ENCODE measurements at places on chromosomes 6 and 20.

DNA sequence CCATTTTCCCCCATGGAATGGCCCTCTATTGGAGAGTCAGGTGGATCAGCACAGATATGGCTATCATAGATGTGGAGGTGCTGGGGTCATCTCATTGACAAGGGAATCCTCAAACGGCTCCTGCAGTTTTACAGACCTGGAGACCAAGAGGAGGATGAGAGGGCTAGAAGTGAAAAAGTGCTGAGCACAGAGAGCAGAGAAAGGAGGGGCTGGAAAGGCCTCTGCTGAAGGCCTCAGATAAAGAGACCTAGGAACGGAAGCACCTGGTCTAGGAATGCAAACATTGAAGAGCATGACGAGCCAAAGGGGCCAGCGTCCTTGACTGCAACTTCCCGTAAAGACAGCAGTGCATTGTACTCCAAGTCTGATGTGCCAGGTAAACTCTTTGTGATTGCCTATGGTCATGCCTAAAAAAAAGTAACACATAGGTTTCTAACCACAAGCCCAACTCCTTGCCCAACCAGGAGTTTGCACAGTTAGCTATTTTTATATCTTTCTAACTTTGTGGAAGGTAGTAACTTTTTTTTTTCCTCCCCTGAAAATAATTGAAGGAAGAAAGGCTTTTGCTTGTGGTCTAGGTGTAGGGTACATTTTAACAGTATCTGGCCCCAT, 15.2 kb downstream of the RSPH4A start:
- DNase-seq, result no peak

DNA sequence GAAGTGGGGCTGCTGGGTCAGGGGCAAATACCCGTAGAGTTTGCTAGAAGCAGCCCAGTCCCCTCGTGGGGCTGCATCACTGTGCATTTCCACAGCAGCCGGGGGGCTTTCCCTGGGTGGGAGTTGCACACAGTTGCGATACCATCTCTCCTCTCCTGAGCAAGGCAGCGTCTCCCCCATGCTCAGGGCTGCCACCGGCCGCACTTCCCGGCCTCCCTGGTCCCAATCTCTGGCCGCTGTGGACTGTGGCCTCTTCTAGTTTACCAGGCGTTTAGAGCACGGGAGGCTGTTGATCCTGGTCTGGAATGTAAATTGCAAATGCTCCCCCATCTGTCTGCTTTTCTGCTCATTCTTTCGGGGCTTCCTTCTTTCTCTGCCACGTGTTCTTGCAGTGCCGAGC, 31.1 kb downstream of the OSBPL2 start:
- no peak for DNase-seq

DNA sequence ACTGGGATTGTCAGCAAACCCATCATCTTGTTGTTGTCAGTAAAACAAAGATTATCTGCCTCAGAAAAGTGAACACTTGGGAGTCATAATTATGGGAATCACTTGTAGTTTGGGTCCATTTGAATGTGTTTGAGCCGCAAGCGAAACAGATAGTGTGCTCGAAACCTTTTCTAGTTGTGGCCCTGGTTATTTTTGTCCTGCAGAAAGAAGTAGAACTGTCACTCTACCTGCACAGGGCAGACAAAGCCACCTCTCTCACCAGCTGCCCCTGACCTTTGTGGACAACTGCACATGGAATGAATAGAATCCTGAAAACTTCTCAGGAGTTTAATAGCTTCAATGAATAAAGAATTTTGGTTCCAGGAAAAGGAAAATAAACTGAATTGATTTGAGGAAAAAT, 156.1 kb upstream of the CHD6 start:
- no peak for DNase-seq

DNA sequence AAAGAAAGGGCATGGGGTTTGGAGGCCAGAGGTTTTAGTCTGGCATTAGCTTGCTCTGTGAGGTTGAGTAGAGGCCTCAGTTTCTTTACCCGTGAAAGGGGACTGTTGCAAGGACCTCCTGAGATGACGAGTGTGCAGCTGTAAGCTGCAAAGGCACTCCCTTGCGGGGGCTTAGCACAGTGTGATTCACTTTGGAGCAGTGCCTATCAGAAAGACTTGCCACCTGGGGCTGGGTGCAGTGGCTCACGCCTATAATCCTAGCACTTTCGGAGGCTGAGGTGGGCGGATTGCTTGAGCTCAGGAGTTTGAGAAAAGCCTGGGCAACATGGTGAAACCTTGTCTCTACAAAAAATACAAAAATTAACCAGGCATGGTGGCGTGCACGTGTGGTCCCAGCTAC, 7.5 kb upstream of the BAK1 start:
- no peak for DNase-seq

DNA sequence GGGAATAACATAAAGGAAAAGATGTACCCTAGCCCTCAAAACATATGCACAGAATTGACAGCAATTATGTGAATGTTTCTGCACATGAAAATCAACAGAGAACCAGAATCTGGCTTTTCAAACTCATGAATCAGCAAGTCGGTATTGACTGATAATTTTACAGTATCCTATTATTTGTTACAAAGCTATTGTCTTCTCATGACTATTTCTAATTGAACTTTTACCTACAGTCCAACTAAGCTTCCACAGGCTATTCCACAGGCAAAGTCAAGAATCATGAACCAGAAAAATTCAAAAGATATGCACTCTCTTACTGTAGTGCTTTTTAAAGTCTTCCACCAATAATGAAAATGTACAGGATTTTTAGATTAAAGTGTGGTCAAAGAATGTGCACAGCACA, 49.1 kb upstream of the DST start:
- DNase-seq, result no peak

DNA sequence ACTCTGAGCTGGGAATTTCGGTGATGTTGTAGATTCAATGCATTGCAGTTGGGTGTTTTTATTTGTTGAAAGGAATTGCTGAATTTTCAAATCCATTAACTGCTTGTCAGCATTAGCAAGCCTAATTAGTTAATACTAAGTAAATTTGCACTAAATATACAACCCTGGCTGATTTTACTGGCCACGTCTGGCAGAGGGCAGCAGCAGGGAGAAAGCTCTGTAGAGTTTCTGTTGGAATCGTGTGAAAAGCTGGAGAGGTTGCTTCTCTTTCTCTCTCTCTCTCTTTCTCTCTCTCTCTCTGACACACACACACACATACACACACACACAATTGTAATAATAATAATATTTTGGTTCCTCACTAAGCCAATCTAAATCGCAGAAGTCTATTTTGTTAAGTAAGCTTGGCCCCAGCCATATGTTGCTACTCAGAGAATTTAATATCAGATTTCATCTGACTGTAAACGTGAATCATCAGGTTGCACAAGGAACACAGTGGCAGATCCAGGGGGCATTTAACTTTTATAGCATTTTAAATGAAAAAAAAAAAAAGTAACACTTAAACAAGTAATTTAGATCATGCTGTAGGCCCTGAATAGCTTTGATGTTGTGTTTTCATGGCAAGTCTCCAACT, 289.5 kb downstream of the ESR1 start:
- no peak for DNase-seq

- no peak for DNase-seq
Measured at GRCh38 chr6:14721103-14721758, 524.6 kb upstream of the JARID2 start.

- DNase-seq, result no peak
Measured at GRCh38 chr20:13034936-13035335, 26.2 kb downstream of the SPTLC3 start.

DNA sequence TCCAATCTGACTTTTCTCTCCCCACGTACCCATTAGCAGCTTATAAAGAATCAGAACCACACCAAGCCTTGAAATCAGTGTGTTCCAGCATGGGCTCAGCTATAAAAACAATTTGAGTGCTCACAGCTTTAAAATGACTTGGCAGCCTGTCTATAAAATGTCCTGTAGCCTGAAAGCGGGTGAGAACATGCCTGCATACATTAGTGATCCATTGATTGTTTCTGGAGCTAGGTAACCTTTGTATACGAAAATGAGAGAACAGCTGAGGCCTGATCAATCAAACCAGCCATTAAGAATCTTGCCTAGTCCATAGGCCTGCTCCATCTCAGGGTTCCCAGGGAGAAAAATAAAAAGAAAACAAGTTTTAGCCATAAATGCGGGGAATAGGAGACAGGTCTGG, 245.8 kb upstream of the SULF2 start:
- DNase-seq, result no peak

- no peak for DNase-seq
Measured at GRCh38 chr20:43507150-43508080, at the start of gene L3MBTL1. Gene L3MBTL1, plus strand, starts transcription at chr20:43507697. Its CDS starts 5,807 bp downstream, at chr20:43513504.

DNA sequence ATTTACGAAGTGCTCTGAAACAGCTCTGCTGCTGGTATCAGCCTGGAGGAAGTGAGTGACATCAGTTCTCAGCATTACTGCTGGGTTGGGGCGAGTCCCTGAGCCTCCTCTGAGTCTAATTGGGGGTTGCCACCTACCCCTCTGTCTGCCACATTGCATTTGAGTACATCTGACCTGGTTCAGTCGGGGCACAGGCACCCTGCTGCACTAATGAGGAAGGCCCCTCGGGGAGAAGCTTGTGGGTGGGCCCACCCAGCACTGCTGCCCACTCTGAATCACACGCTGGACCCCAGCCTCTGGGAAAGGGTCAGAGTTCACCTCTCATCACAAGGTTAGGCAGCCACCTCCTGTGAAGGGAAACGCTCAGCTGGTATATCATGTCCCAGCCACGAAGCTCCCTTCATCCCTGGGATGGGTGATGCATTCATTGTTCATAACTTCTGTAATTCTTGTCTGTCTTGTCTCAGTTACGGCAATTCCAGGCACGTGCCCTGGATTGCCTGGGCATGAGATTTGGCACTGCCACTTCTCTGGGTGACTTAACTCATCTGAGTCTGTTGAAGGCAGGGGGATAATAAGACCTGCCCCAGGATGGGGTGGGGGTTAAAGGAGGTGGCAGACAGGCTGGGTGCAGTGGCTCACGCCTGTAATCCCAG, 13.3 kb downstream of the DNMT3B start:
- no peak for DNase-seq

- DNase-seq, result no peak
Measured at GRCh38 chr6:37053683-37054082, 48.2 kb downstream of the FGD2 start.

GRCh38 chr6:19841181-19841580, 4.0 kb downstream of the ID4 start:
- DNase-seq, result no peak

DNA sequence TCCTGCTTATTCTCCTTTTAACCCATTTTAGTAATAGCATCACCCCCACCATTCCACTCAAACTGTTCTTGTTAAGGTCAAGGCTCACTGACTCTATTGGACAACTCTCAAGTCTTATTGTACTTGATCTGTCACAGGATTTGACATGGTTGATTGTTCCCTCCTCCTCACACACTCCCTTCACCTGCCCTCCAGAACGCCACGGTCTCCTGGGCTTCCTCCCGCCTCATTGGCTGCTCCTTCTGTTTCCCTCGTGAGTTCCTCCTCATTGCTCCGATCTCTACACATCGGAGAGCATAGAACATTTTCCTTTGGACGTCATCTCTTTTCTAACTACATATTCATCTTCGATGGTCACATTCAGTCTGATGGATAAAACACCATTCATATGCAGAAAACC, 55.1 kb downstream of the STMND1 start:
- no peak for DNase-seq

GRCh38 chr20:1646975-1647431, 10.6 kb downstream of the SIRPG start:
- DNase-seq, result no peak

DNA sequence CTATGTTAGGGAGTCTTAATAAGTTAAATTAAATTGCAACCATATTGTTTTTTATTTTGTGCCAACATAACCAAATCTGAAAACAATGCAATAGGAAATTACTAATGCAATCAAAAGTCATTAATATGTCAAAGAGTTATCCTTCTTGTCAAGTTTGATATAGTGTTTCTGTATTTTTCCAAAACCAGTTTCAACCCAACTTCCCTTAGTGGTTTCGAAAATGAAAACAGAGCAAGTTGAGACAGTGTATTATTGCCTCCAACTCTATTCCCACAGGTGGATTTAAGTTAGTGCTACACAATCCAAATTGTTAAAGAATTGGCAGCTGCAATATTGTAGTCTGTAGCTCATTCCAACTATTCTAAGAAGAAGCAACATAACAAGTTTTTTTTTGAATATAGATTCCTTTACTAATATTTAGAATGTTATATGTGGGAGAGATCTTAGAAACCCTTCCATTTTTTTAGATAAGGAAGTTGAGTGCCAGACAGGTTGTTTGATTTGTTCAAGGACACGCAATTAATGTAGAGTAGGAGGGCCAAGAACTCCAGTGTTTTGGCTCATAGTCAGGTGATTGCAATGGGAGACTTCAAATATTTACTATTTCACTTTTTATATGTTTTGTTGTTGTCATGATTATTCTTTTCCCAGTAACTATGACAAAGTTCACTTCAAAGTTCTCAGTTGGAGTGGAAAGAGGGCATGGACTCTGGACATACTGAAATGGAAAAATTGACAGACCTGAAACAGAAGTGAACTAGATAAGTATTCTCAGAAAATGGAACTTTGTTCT, 282.4 kb upstream of the HSF2 start:
- no peak for DNase-seq

DNA sequence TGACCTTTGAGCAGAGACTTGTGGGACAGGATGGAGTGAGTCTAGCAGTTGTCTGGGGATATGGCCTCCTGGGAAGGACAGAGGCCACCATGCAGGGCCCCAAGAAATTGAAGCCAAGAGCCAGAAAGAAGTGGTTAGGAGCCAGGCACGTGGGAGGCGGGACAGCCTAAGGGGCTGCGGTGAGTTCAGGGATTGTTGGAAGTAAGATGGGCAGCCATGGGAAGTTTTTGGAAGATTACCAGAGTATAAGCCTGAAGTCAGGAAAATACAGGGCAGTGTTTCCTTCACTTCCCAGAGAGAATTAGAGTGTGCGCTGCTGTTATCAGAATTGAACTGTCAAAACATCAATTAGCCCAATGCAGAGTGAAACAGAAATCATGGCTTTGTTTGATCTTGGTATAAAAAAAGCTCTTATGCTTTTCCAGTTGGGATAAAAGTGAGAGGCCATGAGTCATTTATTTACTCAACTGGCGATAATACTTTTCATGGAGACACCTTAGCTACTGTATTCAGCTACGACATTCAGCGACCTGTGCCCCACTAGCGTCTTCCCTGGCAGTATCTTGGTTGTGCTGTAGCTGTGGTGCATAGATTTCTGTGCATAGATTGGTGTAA, 66.9 kb downstream of the PHACTR2 start:
- no peak for DNase-seq

GRCh38 chr6:46573140-46573539, 79.5 kb downstream of the CYP39A1 start:
- no peak for DNase-seq

- no peak for DNase-seq
Measured at GRCh38 chr6:90039911-90040310, 145.6 kb downstream of the GJA10 start.

DNA sequence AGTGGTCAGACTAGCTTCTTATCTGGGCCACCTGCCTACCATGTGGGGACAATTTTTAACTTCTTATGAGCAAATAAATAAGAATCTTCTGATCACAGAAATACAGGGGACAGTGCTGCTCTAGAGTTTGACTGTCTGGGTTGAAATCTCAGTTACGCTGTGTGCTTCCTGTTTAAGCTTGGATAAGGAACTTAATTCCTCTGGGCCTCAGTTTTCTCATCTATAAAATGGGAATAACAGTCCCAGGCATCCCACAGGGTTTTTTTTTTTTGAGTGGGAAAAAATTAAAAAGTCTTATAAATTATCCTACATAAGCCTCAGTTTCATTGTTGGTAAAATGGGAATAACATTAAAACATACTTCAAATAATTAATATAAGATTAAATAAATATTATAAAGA, 340.9 kb downstream of the ESR1 start:
- no peak for DNase-seq

- no peak for DNase-seq
Measured at GRCh38 chr6:95693108-95693507, 115.8 kb downstream of the MANEA start.
